ENCODE measurements at places on chromosomes 13 and 19.

GRCh38 chr13:32731074-32731473 lies 144.8 kb downstream of the PDS5B start:
- DNase-seq, result no peak

DNA sequence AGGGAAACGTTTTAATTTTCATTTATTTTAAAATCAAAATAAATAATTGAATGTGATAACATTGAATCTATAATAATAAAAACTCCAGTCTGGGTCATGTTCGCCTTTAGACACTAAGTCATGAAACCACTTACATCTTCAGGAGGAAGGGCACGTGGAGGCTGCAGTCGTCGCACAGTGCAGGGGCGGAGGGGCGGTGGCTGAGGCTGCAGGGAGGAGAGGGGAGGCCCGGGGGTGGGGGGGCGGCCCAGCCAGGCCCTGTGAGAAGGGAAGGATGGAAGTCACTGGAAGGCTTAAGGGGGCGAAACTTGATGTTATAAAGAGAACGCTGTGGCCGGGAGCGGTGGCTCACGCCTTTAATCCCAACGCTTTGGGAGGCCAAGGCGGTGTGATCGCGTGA lies 14.9 kb upstream of the LATS2 start:
- peak; percentile 23 for DNase-seq

DNA sequence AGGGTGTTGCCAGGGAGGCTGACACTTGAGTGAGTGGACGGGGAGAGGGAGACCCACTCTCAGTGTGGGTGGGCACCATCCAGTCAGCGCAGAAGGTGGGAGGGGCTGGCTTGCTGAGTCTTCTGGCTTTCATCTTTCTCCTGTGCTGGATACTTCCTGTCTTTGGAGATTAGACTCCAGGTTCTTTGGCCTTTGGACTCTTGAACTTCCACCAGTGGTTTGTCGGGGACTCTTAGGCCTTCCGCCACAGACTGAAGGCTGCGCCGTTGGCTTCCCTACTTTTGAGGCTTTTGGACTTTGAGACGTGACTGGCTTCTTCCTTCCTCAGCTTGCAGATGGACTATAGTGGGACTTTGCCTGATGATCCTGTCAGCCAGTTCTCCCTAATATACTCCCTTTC lies 4.3 kb upstream of the LENG8 start:
- no peak for DNase-seq

GRCh38 chr19:4358709-4359626 lies 15.6 kb downstream of the MPND start:
- no peak for DNase-seq

DNA sequence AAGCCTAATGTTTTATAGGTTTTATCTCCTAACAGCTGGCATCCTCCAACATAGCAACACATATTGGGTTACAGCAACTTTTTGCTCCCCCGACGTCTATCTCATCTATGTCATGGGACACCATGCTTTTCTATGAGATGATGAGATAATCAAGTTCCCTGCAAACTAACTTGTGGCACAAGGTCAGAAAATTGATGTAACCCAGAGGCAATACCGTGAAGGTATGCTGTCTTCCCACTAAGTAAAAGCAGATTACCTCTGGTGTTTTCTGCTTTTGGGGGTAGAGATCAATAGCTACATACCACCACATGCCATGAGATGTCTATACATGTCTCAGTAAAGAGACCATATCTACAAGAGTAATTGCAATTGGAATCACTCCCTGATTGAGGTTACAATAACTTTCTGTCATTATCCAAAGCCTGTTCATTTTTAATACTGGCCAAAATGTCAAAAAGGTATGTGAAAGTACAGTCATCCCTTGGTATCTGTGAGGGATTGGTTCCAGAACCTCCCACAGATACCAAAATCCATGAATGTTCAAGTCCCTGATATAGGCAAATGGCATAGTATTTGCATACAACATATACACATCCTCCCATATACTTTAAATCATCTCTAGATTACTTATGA lies 131.3 kb downstream of the CYSLTR2 start:
- no peak for DNase-seq

- DNase-seq, result no peak
These were observed 54.8 kb downstream of the CELF5 start for GRCh38 chr19:3279306-3279705.

DNA sequence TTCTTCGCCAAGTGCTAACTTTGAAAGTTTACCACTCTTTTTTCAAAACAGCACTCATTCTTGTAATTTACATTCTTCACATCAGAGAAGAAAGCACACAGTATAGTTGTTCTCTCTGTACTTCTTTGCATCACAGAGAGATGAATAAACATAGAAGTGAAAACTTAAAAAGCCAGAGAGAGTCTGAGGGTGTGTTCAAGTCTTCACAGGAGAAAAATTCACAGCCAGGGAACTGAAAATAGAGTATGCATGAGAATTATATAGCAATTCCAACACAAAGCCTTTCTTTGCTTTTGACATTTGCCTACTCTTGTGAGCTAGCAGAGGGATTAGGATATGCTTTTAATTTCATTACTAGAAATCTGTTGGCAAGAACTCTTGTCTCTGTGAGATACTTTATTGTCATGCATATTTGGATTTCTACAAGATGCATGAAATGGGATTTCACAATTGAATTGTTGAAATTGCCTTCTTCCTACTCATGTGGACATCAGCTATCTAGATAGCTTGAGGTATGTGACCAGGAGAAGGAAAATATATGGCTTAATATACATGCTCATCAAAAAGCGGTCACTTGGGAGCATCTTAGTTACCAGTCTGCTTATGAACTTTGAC lies 166.1 kb downstream of the SLC7A1 start:
- no peak for DNase-seq

GRCh38 chr19:46602392-46603194 lies 1.5 kb downstream of the CALM3 start:
- peak; percentile 74 for DNase-seq

DNA sequence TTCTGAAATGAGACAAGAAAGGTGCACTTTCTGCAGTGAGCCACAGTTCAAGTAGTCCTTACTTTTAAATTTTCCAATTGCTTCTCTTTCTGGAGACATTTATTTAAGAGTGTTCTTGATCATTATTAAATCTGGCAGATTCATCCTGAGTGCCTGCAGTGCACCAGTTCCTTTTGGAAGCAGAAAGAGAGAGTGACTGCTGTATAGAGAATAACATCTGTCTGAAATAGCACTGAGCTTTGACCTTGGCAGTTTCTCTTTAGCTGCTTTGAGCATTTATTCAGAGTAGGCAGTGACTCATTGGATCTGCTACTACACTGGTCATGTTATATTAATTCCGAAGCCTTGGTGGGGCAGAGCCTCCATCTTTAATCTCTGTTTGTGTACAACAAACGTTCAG lies 1373.7 kb downstream of the PCDH9 start:
- no peak for DNase-seq

- DNase-seq, result no peak
These were observed 13.1 kb upstream of the ADPRHL1 start for GRCh38 chr13:113466383-113466782.

DNA sequence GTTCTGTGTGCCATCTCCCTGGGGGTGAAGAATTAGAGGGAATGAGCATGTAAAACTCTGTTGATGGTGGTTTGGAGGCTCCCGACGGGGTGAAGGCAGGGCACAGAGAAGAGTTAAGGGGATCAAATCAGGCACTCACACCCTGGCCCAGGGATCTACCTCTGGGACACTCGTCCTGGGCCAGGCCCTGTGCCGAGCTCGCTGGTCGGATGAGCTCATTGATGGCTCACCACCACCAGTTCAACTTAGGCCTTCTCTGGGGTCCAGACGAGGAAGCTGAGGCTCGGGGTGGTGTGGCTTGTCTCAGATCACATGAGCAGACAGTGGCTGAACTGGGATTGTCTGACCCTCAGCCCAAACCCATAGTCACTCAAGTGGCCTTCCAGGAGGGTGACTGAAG lies 1.6 kb downstream of the NACC1 start:
- no peak for DNase-seq

DNA sequence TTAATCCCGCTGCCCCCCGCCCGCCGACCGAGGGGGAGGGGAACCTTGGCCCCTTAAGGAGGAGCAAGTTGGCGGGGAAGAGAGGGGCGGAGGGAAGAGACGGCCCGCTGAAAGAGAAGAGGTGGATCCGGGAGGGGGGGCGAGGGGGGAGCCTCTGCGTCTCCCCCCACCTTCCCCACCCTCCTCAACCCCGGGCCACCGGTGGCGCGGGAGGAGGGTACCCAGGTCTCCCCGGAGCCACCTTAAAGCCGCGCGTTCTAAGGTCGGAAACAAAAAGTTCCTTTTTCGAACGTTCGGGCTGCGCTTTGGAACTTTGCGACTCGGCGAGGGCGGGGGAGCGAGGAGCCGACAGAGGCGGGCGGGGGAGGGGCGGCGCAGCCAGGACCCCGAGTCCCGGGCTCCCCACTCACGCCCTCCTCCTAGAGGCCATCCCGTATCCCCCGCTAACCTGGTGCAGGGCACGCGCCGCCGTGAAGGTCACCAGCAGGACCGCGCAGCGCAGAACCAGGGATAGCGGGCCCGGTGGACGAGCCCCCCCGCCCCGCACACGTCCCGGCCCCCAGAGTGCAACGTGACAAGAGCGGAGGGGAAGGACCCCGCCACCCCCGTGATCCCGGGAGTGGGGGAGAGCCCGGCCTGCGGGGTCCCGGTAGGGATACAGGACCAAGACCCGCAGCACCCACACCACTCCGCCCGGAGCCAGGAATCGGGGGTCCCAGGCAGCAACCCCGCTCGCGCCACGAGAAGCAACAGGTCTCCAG lies 659 bp downstream of the ERF start:
- peak; percentile 84 for DNase-seq

- no peak for DNase-seq
These were observed 5.7 kb upstream of the LYPD3 start for GRCh38 chr19:43471091-43471490.

DNA sequence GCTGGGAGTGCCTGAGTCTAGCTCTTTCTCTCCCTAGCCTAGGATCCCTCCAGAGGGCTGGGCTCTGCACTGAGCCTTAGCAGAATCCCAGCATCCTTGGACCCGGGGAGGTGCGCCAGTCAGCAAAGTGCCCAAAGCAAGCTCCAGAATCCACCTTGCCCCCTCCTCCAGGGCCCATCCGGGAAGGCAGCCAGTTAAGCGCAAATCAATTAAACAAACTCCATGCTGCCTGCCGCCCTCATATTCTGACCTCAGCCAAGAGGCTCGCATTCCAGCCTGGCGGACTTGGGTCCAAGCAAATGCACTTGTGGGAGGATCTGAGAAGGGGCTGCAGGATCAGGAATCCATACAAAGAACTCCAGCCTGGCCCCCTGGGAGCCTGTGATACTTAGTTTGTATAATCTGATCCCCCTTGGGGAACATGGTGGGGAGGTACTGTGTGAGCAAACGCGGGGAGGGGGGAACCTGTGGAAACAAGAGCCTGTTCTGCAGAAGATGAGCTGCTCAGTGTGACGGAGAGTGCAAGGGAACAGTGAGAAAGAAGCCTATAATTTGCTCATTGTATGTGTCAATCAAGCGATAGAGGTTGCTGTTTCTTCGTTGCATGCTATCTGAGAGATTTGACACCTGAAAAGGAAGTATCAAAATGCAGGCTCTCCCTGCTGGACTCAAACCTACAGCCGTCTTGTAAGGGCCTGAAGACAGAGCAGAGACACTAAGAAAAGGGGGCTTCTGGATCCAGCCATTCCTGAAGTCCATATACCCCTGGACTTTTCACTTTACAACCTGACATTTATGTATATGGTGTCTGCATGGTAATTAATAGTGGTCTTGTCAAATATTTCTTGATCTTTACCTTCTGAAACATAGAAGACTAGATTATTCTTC lies 29.4 kb downstream of the ZNRF4 start:
- no peak for DNase-seq

GRCh38 chr19:34645551-34645950 lies 31.4 kb downstream of the SCGB2B2 start:
- DNase-seq, result no peak

GRCh38 chr19:4441994-4442818 lies 15.4 kb downstream of the UBXN6 start:
- no peak for DNase-seq

GRCh38 chr13:51396352-51396751 lies 56.5 kb downstream of the INTS6 start:
- no peak for DNase-seq

GRCh38 chr13:102773441-102774213 lies at the start of gene TEX30:
TSS of gene TEX30 (minus strand) at chr13:102773786. CDS start at chr13:102770026, 3,760 bp downstream.
- peak; percentile 89 for DNase-seq

- DNase-seq, result no peak
These were observed 20.4 kb downstream of the GJA3 start for GRCh38 chr13:20140487-20140886.

DNA sequence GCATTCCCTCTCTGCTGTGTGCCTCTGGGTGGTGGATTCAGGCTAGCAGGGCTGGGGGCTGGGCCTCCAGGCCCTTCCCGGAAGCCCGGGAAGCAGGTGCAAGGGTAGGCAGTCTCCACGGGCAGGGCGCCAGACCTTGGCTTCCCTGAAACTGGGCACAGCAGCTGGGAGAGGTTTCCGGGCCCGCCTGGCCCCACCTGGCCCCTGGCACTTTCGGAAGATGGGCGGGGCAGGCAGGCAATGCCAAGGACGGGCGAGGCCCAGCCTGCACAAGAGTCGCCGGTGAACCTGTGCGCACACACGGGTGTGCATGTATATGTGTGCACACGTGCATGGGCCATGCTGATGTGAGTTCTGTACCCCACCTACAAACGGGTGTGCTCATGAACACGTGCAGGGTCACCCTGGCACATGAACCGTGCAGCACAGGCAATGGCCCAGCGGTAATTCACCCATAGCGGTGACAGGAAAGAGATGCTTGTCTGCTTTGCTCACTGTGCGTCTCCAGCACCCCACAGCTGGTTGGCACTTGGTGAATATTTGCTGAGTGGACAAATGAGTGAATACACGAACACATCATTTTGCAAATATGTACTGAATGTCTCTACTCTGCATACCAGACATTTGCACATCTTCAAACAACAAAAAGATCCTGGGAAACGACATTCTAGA lies 15.3 kb downstream of the GADD45B start:
- no peak for DNase-seq

- DNase-seq, result no peak
These were observed 800 bp upstream of the FGF22 start for GRCh38 chr19:638906-639252.

DNA sequence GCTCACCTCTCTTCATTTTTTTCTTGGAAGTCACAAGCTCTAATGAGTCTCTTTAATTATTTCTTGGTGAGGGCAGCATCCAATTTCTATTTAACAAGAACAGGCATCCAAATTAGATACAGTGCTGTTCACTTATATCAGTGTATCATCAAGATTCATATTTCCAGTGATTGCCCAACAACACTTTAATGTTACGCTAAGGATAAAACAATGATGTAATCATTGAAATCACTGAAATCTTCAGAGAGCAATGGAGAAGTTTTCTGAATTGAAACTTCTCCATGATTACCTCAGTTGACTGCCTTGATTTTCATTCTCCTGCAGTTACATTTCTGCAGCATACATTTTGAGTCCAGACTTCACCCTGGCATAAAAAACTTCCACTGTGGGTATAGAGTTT lies 17.1 kb upstream of the LRCH1 start:
- no peak for DNase-seq

Data from activated T-cell treated with anti-CD3 and anti-CD28 coated beads, Interleukin-2, amount 50 U/mL, for 48 hours (primary cell).